ENCODE measurements at places on chromosomes 4 and X.

GRCh38 chr4:143357161-143357845, 20.6 kb downstream of the GAB1 start:
- DNase-seq, result no peak

GRCh38 chrX:68646421-68646820, 1.0 kb upstream of the STARD8 start:
- DNase-seq, result no peak

DNA sequence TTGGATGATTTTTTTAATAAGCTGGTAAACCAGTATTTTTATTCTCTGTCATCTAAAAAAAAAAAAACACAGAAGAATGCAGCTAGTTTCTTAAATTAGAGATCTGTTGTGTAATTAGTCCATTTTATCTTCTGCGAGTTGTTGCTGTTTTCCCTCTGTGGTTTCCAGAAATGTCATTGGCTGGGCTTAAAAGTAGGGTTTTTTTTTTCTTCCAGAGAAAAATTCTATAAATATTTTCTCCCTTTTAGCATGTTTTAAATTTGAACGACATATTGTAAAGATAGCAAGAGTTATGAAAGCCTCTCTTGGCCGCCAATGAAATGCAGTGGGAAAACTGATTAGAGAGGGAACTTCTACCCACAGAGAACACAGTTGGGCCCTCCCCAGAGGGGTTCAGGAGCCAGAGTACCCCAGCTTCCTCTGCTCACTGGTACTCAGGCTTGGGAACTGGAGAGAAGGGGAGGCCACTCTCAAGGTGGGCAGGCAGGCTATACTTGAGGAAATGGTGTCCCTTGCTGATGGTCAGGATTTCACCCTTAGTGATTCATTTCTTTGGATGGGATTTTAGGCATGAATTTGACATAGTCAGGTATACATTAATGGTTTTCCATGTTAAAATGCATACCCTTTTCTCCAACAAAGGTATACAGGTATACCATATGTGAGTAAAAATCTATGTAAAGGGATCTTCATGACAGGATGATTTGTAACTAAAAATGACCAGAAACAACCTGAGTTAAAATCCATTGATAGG, 166.1 kb downstream of the BCOR start:
- no peak for DNase-seq

DNA sequence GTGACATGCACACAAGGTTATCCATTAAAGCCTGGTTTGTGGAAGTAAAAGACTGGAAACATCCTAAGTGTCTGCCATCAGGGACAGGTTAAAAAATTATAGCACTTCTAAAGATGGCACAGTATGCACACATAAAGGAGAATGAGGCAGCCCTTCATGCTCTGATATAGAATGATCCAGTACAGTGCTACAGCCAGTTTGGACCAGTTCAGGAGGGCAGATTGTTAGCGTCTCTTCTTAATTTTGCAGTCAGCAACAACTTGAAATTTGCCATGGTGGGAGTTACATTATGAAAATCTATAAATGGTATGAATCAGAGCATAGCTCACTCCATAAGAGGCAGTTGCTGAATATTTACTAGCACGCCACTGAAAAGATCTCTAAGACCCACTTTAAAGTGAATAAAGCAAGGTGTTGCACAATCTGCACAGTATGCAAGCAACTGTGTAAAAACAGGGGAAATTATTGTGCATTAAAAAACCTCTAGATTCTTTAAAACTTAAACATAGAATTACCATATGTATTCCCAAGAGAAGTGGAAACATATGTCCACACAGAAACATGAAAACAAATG, 20.3 kb upstream of the SOD3 start:
- DNase-seq, result no peak

Measured in stimulated activated CD8-positive, alpha-beta memory T cell treated with anti-CD3 and anti-CD28 coated beads, Interleukin-7, amount 100 ng/mL, for 1 hour (primary cell).